ENCODE measurements at places on chromosomes 16 and 17.

GRCh38 chr17:82309656-82310570 is 7.5 kb downstream of the CD7 start:
- DNase-seq = peak; percentile 78

GRCh38 chr17:29292071-29292991 is 1.6 kb downstream of the NUFIP2 start:
- peak; percentile 48 for DNase-seq

DNA sequence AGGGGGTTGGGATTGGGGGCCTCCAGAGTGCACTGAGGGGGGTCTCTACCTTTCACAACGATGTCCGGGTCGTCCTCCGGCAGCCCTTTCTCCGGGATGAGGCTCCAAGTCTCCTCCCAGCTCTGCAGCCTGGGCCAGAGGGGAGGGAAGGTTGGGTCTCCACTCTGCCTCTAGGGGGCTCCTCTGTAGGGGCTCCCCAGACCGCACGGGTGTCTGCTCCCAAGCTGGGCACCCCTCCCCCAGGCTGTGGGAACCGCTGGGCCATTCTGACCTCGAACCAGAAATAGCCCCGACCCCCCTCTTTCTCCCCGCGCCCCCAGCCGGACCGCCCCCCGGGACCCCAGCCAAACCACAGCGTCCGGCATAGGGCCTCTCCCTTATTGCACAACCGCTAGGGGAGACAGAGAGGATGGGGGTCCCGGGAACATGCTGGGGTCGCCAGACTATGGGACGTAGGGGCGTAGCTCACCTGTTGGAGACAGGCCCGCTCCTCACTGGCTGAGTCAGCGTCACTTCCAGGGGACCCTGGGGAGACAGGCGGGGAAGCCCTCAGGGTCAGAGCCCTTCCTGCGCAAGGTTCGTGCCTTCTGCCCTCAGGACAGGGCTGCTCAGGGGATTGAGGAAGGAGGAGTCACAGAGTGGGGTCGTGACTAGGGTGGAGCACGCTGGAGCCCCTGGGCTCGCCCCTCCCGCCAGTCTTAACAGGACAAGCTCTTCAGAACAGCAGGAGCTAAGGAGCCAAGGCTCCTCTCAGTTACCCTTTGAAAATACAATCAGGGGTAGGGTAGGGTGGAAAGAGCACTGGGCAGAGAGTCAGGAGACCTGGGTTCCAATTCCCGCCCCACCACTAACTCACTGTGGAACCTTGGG is 2.7 kb downstream of the PLEKHH3 start:
- peak; percentile 31 for DNase-seq

DNA sequence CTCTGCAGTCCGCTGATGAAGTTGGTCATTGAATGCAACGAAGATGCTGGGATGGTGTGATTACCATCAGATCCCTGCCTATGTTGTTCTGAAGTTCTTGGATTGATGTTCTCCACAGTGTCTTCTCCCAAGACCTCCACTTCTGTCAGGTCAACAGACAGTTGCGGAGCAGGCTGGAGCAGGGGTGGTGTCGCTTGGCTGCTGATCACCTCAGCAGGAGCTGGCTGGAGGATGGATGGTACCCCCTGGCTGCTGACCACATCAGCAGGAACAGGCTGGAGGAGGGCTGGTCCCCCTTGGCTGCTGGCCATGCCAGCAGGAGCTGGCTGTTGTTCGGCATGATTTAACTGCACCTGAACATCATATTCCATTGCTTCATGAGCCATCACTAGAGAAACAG is 5.6 kb downstream of the RFWD3 start:
- DNase-seq = no peak

DNA sequence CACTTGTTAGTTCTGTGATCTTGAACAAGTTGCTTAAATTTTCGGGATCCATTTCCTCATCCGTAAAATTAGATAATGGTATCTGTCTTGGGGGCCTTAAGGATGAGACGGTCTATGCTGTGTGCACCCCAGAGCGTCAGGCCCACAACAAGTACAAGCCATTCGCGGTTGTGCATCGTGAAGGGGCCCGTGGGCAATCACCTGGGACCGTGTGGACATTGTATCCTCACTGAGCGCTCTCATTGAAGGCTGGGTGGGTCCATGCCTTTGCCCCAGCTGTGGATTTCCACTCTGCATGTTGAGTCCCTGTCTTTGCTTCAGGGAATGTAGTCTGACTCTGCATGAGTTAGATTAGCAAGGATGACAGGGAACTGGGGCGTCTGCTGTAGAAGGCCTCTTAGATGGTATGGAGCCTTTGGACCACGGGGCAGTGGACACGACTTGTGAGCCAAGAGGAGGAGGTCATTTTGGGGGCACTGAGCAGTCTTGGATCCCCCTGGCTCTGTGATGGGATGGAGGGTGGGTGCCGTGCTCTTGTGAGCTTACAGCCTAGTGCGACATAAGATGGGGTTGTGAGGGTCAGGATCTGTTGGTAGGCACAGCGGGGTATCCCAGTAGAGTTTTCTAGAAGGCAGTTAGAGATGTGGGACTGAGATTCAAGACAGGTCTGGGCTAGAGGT is 89.5 kb downstream of the SNX29 start:
- no peak for DNase-seq

GRCh38 chr17:37292429-37293139 is 83.2 kb upstream of the C17orf78 start:
- no peak for DNase-seq

DNA sequence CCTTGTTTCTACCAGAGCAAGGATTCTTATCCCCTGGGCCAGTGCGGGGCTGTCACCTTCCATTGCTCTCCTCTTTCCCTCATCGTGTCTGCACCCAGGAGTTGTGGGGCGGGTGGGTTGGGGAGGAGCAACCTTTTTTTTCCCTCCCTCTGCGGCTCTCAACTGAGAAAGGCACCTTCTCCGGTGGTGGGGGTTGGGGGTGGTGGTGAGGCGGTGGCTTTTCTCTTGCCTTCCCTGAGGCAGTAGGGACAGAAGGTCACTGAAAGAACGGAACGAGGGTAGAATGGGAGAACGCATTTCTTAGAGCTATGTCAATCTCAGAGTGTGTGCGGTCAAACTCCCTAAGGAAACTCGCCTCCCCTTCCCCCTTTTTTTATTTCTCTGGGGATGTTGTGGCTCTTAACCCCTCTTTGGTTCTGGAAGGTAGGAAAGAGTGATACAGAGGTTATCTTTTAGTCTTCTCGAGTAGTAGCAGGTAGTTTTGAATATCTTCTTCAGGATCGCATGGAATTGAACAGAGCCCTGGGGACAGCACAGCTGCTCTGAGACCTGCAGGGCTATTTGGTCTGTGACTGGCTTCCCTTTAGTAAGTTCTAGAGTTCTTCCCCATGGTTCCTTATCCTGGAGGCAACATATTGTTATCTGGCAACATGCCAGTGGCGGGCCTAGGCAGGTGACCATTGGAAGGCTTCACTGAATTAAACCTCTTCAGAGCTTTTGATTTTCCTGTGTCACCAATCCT is 994 bp downstream of the CLTC start:
- peak; percentile 85 for DNase-seq

Measured in Caco-2 (cell line).